OCI-M1 (cell line): ENCODE measurements at places on chromosomes 4 and X.

DNA sequence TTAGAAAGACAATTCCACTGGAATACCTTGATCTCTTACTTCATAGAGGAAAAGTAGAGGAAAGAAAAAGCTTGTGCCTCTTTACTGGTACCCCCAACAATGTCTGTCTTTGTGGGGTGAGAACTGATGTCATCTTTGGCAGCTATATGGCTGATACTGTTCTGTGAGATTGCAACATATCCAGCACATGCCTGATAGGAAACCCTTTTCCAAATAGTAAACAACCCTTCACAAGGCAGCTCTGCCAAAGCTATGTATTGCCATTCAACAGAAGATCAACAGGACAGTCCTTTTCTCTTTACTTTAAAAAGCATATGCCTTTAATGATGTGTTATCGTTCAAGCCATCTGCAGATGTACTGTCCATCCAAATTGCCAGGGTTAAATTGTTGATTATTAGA, 105.9 kb downstream of the IL1RAPL1 start:
- DNase-seq, result no peak

GRCh38 chrX:20522420-20522819, 255.7 kb upstream of the RPS6KA3 start:
- DNase-seq, result no peak

GRCh38 chr4:94036964-94037363, 170.7 kb upstream of the SMARCAD1 start:
- no peak for DNase-seq

GRCh38 chrX:151393514-151393913, 3.5 kb upstream of the VMA21 start:
- DNase-seq, result peak; percentile 9

GRCh38 chr4:150079081-150079581, 886 bp downstream of the DCLK2 start:
- no peak for DNase-seq

GRCh38 chrX:9610771-9611392, 146.0 kb downstream of the TBL1X start:
- DNase-seq, result no peak

DNA sequence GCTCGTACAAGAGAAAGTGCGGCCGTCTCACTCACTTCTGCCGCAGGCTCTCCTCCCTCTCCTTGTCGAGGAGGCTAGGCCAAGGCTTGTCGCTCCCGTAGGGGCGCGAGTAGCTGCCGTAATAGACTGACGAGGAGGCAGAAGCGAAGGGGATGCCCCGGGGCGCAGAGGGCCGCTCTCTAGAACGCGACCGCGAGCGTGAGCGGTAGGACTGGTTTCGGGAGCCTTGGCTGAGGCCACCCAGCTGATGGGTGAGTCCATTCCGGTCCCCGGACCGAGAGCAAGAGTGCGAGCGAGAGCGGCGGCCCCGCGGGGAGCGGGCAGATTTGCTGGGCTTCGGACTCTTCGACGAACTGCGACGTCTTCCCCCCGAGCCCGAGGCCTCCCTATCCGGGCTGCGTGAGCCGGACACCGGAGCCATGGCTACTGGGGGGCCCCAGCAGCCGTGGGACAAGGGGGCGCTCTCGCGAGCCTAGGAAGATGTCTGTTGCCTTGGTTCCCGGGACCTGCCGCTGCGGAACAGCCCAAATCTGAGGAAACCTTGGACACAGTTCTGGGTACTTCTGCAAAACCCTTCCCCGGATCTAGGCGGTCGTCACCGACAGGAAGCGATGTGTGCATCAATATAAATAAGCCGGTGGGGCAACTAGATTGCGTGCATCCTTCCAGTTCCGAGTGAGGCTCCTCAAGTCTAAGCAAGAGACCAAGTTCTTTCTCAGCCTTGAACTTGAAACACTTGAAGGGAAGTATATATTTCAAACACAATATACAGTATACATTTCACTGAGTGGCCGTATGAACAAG, at the start of gene NKAP:
Gene NKAP (minus strand): TSS at position 567 of the 804 bp plus-strand sequence. CDS start 146 bp downstream, at position 421.
- peak; percentile 96 for DNase-seq

GRCh38 chr4:109079731-109080130, 222.7 kb downstream of the COL25A1 start:
- peak; percentile 18 for DNase-seq
